ENCODE measurements at places on chromosomes 7 and 10.

DNA sequence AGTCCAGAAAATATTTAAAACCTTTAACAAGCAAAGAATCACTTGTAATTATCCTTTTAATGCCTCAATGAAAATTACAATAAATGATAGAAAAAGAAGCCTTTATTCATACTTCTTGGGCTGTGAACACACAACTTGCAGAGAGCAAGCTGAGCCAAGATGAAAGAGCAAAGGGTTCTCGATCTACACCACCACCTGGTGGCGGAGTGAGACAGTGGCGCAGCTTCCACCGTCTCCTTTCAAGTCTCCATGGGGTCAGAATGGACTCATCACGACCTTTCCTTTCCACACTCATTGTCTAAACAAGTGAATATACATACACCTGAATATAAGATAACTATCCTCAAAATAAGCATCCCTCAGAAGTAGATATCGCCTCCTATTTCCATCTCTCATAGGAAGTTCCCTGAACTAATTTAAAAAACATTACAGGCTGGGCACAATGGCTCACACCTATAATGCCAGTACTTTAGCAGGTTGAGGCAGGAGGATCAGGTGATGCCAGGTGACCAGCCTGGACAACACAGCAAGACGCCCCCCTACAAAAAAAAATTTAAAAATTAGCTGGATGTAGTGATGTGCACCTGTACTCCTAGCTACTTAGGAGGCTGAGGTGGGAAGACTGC, 40.7 kb downstream of the ATE1 start:
- peak; percentile 93 for ATAC-seq

DNA sequence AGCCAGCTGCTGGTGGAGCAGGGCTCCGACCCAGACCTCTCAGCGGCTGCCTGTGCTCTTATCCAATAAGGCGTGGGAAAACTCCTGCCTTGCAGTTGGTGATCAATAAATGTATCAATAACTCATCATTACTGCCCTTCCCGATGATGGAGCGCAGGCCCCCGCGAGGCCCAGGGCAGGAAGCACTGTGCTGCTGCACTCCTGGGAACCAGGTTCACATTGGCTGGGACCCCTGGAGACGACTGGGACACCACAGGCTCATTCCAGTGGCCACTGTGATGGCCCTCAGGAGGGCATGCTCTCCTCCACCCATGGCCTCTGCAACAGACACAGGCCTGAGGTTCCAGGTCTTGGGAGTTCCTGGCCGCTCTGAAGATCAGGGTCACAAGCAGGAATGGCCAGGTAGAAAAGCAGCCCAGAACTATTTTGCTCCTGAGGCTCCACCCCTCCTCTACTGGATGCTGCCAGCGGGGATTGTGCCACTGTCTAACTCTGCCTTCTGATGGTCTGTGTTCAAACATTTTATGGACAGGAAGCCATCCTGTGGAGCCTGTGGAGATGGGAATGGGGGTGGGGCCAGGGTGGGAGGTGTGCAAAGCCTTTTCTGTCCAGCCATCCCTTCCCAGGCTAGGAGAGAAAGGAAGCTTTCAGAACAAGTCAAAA, 287.4 kb upstream of the ZMIZ1 start:
- no peak for ATAC-seq

GRCh38 chr7:1314021-1314907, 81.6 kb downstream of the UNCX start:
- ATAC-seq: no peak

- no peak for ATAC-seq
Observed at GRCh38 chr7:16822029-16822428, 17.2 kb upstream of the AGR2 start.

GRCh38 chr7:105940109-105940508, 23.0 kb upstream of the CDHR3 start:
- peak; percentile 64 for ATAC-seq

DNA sequence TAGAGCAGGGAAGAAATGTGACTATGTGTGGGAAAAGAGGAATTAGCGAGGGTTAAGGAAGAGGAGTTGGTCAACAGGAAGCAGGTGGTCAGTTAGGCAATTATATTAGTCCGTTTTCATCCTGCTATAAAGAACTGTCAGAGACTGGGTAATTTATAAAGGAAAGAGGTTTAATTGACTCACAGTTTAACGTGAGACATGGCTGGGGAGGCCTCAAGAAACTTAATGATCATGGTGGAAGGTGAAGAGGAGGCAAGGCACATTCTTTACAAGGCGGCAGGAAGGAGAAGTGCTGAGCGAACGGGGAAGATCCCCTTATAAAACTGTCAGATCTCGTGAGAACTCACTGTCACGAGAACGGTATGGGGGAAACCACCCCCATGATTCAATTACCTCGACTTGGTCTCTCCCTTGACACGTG, 35.0 kb downstream of the RAMP3 start:
- no peak for ATAC-seq

GRCh38 chr7:3995187-3995586, 686.9 kb upstream of the FOXK1 start:
- ATAC-seq: no peak

GRCh38 chr10:15510963-15511362, 139.9 kb upstream of the FAM171A1 start:
- no peak for ATAC-seq

- ATAC-seq: no peak
Observed at GRCh38 chr10:8726084-8726778, 671.7 kb downstream of the GATA3 start.

GRCh38 chr7:135971366-135971725, 5.8 kb downstream of the MTPN start:
- no peak for ATAC-seq

- no peak for ATAC-seq
Observed at GRCh38 chr7:45219801-45220435, 62.3 kb downstream of the RAMP3 start.

- peak; percentile 69 for ATAC-seq
Observed at GRCh38 chr7:43700059-43700501, 29.2 kb downstream of the COA1 start.

DNA sequence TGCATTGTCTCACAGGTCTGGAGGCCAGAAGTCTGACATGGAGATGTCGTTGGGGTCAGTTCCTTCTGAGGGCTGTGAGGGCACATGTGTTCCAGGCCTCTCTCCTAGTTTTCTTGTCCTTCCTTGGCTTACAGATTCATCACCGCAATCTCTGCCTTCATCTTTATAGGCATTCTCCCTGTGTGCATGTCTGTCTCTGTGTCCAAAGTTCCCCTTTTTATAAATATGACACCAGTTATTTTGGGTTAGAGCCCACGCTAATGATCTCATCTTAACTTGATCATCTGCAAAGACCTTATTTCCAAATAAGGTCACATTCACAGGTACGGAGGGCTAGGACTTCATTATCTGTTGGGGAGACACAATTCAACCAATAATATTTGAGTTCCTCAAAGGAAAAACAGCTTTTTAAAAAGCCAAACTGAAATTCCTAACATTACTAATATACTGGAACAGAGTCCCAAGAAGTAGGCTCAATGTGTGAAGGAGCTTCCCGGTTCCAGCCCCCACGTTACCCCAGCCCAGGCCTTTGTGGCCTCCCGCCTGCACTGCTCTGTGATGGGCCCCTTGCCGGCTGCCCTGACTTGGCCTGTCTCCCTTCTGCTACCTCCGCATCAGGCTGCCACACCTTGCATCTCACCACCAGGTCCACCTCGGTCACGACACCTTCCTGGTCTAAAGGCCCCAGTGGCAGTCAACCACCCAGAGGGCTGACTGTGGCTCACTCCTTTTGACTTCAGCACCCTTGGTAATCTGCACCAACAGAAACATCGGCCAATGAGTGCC, 142.7 kb downstream of the KCNMA1 start:
- ATAC-seq: no peak

DNA sequence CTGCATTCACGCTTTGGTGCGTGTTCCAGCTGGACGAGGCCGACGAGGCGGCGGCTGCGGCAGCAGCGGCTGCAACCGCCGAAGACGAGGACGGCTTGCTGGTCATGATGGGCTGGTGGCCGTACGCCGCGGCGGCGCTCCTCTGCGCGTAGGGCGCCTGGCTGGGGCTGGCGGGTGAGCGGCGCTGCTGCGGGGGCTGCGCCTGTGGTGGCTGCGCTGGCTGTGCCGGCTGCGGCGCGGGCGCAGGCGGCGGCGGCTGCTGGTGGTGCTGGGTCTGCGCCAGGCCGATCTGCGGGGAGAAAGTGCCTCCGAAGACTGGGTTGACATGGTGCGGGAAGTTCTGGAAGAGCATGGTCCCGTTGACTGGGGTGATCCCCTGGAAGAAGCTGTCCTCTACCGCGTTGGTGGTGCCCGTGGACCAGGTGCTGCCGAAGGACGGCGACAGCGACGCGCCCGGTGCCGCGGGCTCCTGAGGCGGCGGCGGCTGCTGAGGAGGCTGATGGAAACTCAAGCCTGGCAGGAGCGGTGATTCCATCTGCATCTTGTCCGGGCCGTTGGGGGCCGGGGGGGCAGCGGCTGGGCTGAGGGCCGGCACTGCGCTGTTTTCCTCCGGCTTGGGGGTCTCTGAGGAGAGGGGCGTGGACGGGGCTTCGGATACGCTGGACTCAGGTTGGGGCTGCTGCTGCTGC, 51.1 kb downstream of the CPEB3 start:
- peak; percentile 59 for ATAC-seq

DNA sequence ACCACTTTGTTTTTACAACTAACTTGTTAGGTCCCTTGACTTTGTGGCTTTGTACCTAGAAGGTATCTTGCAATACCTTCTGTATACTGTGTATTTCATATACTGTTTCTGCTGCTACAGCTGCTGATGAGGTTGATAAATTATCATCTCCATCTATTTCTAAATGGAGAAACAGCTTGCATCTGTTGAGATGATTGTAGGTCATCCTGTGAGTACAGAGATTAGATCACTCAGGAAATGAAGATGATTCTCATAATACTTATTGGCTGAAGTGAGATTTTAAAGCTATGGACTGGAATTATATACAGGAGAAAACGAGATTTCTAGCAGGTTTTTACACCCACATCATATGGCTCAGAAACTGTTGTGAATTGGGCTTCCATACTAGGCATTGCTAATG, 280.5 kb downstream of the KCND2 start:
- no peak for ATAC-seq

DNA sequence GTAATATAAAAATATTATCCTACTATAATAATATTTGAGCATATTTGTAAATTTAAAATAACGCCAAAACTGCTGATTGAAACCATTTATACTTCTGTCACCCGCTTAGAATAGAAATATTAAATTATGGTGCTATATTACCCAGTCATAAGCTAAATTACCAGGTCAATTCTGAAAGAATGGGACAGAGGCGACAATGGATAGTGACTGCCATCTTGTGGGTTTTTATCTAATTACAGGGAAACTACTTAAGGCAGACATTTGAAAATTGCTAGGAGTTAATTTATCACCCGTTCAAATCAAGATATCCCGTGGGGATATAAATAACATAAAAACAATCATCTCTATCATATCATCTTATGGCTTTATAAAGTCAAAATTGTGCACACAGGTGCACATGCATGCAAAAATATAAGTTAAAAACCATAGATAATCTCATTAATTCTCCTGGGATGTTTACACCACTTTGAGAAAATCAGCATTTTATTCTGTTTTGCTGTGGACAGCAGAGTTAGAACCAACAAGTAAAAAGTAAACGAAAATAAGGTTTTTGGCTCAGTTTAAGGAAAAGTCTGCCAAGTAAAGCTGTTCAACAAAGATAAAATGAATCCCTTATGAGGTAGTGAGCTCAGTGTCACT, 41.3 kb upstream of the HPSE2 start:
- ATAC-seq: no peak

GRCh38 chr7:100119970-100120732, 717 bp downstream of the CNPY4 start:
- ATAC-seq: peak; percentile 83

DNA sequence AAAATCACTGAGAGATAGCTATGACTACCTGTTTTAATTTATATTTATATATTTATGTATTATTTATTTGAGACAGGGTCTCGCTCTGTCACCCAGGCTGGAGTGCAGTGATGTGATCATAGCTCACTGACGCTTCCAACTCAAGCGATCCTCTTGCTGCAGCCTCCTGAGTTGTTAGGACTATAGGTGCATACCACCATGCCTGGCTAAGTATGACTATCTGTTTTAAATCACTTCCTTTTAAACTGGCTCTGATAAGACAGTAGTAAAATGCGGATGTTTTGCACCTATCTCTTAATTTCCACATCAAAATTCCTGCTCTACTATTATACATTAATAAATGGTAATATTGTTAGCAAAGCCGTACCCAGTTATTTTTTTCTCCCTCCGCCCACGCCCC, 41.8 kb downstream of the DNMBP start:
- no peak for ATAC-seq

GRCh38 chr10:103917302-103918052, 507 bp downstream of the STN1 start:
- peak; percentile 71 for ATAC-seq

GRCh38 chr7:17234398-17235031, 63.9 kb upstream of the AHR start:
- ATAC-seq: peak; percentile 97

DNA sequence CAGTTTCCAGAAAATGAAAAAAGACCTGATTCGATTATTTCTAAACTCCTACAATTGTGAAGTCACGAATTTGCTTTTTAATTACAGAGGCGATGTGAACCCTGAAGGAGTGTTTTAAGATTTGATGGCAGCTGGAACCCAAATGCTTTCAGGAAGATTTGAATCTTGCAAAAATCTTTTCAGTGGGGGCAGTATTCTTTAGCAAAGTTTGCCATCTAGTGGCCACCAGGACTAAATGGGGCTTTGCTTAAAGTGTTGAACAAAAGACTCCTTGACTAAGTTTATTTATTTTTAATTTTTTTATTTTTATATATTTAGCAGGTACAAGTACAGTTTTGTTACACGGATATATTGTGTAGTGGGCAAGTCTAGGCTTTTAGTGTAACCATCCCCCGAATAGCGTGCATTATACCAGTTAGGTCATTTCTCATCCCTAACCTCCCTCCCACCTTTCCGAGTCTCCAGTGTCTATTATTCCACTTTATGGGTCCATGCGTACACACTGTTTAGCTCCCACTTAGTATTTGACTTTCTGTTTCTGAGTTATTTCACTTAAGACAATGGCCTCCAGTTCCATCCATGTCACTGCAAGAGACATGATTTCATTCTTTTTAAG, 98.8 kb downstream of the CACNB2 start:
- peak; percentile 56 for ATAC-seq

- ATAC-seq: peak; percentile 65
Observed at GRCh38 chr10:21173802-21174714, 276.9 kb upstream of the NEBL start.

- ATAC-seq: no peak
Observed at GRCh38 chr10:14459665-14460064, 128.9 kb upstream of the FRMD4A start.

Measured in SK-N-SH treated with all-trans-retinoic acid at 6 μM for 48 hours (cell line).